ENCODE measurements at places on chromosomes 7 and 10.

- DNase-seq, result no peak
These were observed 18.0 kb upstream of the SPOCK2 start for GRCh38 chr10:72106154-72106849.

DNA sequence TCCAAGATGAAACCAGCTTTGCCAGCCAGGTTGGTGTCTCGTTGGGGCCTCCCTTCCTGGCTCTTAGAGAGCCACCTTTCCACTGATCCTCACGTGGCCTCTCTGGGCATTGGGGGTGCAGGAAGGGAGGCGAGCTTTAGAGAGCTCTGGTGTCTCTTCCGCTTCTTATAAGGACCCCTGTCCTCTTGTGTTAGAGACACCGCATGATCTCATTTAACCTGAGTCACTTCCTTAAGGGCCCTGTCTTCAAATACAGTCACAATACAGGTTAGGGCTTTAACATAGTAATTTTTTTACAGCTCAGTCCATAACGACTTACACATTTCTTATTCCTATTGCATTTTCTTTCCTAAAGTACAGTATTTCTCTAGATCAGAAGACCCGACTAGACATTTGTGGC, 535.8 kb downstream of the SDK1 start:
- no peak for DNase-seq

- no peak for DNase-seq
These were observed 349.8 kb downstream of the SDK1 start for GRCh38 chr7:3650844-3651243.

- DNase-seq, result no peak
These were observed 2.8 kb downstream of the EMX2 start for GRCh38 chr10:117545141-117546019.

DNA sequence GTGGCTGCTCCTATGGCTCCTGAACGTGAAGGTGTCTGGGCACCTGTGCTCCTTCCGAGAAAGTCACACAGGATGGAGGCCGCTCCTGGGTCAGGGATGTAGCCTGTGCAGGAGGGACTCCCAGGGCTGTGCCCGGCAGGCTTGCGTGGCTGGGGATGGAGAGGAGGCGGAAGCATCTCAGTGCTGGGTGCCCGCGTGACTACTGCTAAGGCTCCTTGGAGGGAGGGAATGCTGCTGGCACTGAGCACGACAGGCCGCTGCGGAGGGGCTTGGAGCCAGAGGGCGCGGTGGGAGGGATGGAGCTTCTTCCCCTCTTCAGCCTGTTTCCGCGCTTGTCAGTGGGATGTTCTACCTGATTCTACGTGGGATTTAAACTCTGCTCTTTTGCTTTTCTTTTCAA, 35.0 kb downstream of the ADCY1 start:
- no peak for DNase-seq

DNA sequence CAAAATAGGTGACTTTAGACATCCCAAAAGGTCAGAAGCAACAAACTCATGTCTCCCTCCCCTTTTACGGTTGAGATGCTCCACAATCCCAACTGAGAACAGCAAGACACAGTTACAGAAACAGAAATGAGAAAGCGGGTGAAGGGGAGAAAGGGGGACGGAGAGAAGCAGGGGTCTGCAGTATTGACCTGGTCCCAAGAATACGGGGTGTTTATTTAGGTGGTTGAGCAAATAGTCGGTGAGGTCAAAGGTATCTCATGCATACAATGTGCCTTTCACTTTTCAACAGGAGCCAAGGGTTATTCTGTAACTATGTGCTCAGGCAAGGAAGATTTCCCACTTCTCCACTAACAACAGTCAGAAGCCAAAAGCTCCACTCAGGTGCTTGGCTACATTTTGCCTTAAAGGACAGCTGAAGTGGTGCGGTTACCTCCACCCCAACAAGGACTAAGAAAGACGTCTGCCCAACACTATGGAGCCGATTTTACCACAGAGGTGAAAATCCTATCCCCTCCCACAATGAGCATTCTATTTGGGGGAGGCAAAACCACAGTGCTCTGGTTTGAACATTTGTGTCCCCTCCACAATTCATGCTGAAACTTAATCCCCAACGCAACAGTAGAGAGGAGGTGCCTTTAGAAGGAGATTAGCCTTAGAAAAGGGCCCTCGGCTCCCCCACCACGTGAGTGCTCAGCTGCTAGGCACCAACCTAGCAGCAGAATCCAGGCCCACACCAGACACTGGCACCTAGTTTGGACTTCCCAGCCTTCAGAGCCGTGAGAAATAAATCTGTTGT, 77.9 kb downstream of the PARD3 start:
- no peak for DNase-seq

DNA sequence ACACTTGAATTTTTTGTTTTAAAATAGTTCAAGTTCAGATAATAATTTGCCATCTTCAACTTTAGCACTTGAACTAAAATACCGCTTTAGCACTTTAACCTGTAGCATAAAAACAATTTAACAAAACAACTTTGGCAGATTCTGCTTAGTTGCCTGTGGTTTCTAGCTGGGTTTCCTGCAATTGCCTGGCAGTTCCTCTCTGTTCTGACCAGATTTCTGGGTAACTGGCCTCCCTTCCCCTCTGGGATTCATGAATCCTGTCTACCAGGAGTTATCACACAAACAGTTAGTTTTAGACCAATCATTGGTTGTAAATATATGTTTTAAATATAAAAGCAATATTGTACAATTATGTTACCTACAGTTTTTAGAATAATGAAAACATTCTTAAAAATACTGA, 89.8 kb upstream of the HDAC9 start:
- no peak for DNase-seq

- DNase-seq, result no peak
These were observed 43.6 kb upstream of the CYP2C18 start for GRCh38 chr10:94639902-94640301.

GRCh38 chr7:106561151-106561550, 99.8 kb downstream of the CCDC71L start:
- no peak for DNase-seq

DNA sequence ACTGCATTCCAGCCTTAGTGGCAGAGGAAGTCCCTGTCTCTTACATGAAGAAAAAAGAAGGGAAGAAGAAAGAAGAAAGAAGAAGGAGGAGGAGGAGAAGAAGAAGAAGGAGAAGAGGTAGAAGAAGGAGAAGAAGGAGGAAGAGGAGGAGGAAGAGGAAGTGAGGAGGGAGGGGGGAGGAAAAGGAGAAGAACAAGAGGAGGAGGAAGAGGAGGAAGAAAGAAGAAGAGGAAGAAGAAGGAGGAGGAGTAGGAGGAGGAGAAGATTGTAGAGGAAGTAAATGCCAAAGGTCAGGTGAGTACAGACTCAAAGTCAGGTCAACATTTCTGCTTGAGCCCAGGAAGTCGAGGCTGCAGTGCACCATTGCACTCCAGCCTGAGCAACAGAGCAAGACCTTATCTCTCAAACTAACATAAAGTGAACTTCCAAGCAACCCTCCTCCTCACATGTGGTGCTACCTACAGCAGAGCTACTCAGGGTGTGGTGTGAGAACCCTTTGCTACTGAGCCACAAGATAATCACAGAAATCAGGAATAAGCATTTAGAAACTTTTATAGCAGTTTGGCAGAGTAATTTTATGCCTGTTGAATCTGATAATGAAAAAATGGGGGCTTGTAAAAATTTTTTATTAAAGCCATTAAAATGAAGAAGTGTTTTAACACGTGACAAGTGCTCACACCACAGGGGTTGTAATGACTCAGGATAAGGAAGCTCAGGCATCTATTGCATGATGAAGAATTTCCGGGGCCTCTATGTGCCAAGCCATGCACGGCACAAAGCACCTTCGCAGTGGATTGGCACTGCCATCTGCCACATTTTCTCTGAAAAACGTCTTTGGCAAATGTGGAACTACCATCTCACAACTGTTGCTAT, 224.9 kb upstream of the AUTS2 start:
- no peak for DNase-seq

DNA sequence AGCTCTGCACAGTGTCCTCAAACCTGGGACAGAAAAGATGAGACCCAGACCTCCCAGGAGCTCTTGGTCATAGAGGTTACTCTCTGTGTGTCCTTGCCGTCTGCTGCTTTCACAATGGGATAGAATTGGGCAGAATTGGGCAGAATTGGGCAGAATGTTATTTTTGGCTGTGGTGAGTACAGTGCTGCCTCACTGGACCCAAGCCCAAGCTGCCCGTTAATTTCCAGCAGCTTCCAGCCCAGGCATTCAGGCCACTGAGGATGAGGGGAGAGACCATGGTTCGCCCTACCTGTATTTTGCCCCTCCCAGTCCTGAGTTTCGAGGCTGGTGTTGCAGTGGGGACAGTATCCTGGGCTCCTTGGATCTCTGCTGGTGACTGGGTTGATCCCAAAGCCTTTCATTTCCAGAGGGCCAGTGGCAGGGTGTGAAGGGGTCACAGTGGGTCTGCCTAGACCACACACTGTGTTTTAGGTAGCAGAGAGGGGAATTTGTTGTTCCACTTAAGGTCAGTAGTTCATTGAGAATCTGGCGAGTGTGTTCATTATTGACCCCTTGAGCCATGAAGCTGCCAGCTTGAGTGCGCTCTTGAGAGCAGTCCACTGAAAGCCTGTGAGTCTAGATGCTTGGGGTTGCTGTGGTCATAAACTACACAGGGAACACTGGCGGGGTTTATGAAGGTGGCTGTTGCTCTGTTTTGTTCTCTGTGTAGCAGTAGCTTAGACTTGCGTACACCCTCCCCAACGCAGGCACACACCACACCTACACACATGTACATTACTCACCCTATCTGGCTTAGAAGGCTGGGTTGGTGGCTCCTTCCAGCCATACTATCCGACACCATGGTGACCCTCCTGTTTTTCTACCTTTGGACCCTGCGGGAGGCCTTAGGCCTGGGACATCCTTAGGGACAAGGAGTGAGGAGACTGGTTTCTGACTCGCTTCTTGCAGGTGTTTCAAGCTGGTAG, 23.5 kb downstream of the NACAD start:
- DNase-seq, result no peak

- no peak for DNase-seq
These were observed 53.7 kb downstream of the GOLGA7B start for GRCh38 chr10:97903128-97904017.

GRCh38 chr7:24503506-24503905, 69.7 kb upstream of the PALS2 start:
- DNase-seq, result no peak

DNA sequence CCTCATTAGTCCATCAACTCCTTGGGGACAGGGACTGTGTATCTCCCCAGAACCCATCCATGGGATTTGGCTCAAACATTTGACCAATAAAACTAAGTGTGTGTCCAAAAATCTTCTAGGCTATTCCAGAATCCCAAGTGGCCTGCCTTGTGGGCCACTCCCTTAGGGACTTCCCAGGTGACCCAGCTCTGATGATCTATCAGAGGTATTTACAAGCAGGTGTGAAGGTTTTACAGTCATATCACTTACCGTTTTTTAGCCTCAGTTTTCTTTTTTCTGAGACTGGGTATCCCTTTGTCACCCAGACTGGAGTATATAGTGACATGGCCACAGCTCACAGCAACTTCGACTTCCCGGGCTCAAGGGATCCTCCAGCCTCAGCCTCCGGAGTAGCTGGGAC, 64.4 kb downstream of the PIP4K2A start:
- DNase-seq, result no peak

DNA sequence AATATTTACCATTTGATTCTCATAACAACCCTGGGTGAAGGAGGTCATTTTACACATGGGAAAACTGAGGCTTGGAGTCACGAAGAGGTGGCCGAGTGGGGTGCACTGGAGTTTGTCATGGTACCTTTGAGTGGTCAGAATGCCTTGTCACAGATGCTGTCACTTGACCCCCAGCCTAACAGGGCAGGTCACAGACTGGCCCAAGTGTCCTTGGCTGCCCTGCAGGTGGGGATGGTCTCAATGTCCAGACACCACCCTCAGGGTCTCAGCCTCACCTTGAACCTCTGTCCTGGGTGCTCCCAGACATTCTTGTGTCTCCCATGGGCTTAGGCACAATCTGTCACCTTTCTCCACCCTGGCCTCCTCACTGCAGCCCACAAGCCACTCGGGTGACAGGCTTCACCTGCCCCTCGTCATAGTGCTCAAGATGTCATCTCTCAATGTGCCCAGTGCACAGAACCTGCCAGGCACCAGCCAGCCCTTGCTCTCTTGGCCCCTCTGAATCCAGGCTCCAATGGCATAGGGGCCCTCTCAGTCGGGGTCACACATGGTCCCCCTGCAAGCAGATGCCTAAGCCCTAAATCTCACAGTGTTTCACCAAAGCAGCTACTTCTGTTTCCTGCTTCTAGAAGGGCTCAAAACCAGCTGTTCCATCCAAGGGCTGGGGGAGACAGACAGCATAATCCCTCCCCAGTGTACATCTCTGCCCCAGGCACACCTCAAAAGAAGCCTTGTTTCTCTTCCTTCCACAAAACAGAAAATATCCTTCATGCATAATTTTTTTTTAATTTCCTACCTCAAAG, 76.8 kb upstream of the NANOS1 start:
- DNase-seq, result no peak

DNA sequence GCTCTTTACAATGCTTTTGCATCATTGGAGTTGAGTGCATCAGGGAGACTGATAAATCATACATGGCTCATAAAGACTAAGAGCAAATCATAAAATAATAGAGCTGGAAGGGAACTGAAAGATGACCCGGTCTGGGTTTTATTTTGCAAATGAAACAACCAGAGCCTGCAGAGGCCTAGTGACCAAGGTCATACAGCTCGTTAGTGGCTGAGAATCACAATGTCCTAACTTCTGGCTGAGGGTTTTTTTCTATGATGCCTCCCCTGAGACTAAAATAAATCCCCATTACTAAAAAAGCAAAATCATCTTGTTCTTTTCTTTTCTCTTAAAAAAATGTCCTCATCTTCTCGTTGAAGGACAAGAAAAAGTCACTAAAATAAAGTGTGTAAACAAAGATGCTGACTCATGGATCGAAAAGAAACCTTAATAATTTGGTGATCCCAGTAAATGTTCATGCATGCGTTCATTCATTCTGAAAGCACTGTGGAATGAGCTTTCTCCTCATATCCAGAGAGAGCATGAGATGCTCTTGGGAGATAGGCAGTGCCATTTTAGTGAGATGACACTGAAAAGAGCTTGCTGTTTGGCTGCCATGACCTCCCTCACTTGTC, 107.8 kb upstream of the PHYHIPL start:
- DNase-seq, result no peak

DNA sequence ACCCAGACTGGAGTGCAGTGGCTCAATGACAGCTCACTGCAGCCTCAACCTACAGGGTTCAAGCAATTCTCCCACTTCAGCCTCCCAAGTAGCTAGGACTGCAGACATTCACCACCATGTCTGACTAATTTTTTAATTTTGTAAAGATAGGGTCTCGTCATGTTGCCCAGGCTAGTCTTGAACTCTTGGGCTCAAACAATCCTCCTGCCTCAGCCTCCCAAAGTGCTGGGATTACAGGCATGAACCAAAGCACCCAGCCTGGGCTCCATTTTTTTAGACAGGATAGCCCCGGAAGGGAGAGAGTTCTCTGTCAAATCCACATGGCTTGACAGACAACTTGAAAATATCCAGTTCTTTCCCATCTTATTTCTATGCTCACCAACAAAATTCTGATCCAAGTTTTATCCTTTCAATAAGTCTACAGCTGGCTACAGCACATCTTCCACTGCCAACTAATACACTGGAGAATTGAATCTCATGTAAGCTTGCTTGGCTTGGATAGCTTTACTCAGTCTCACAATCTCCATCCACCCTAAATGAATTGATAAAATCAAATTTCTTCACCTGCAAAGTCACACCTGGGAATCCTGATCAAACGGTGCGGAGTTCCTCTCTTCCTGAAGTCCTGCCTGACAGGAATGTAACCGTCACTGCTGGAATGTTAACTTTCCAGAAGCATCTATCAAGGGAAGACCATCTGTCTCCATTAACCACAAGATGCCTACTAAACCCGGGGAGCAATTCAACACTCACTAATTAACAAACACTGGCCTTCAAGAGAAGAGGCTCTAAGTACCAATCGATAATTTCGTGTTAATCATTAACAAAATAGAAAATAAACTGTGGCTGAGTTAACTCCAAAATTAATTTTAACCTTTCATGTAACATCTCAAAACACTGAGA, 239.7 kb upstream of the MKLN1 start:
- DNase-seq, result no peak
